ENCODE measurements at places on chromosomes 3 and 15.

DNA sequence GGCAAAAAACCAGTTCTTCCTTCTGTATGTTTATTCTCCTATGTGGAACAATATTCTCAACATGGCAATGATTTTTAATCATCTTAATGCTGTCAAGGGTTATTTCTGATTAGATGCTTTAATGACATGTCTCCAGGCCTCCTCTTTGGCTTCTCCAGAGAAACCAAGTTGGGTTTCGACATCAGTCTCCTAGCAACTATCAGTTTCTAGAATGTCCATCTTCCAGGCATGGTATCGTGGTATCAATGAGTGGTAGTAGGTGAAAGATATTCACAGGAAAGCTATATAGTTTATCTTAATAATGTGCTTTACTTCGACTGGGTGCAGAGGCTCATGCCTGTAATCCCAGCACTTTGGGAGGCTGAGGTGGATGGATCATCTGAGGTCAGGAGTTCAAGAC, 128.5 kb downstream of the C3orf70 start:
- DNase-seq: no peak

DNA sequence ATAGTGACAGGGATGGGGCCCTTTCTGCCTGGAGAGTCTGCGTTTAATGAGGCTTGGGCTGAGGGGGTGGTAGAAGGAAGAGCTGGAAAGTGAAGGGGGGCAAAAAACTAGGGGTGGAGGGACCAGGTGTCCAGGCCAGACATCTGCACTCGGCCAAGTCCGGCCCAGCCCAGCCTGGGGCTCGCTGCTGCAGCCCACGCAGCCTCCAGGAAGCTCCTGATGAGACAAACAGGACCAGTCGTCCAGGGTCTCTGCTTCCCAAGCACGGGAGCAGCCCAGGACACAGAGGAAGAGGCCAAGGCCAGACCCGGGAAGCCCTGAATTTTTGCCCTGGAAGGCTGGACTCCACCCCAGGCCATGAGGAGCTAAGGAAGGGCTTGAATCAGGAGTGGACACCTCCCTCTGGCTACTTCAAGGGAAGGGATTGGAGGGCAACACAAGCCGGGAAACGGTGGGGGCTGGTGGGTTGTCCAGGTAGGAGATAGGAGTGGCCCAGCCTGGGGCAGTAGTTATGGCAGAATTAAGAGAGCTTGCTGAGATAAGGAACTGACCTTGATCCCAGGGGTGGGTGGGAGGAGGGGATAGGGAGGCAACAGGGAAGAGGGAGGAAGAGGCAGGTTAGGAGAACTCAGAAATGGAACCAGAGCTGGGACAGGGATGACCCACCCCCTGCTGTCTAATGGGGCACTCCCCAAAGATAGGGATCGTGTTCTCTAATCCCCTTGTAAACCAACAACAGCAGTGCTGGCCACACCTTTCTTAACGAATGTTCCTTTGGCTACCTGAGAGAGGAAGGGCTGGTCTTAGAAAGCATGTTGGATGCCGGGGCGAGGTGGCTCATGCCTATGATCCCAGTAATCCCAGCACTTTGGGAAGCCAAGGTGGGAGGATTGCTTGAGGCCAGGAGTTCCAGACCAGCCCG, 89.5 kb downstream of the ANP32A start:
- no peak for DNase-seq

DNA sequence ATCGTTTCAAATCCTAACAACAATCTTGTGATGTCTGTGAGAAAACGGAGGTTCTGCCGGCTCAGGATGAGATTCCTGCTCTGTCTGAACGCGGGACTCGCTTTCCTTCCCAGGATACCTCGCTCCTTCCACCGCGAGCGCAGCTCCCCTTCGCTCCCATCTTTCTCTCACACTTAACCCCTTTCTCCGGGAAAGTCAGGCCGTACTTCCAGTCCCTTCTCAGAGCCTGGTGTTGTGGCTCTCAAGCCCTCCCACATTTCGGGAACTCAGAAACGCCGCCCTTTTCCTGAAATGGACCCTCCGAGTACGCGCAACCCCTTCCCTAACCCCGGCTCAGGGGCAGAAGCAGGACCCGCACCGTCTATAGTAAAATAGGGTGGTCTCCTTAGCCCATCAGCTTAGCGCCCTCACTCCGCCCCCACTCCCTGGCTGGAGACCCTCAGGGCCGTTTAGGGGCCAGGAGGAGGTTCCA, 378 bp upstream of the FEM1B start:
- peak; percentile 61 for DNase-seq

DNA sequence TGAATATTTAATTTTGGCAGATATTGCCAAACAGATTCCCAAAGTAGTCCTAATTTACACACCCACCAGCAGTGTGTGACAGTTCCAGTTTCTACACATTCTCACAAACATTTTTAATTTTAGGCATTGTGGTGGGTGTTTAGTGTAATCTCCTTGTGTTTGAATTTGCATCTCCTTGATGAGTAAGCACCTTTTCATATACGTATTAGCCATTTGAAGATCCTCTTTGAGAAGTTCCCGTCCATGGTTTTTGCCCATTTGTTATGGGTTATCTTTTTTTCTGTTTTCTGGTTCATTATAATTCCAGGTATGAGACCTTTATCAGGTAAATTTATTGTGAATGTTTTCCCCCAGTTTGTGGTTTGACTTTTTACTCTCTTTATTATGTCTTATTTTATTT, 2.3 kb upstream of the TM4SF19 start:
- DNase-seq: peak; percentile 81

- no peak for DNase-seq
Observed at GRCh38 chr3:13877911-13878280, 2.0 kb downstream of the WNT7A start.

- DNase-seq: no peak
Observed at GRCh38 chr3:31495971-31496665, 36.6 kb upstream of the STT3B start.

GRCh38 chr15:34376856-34377255, 9.9 kb upstream of the LPCAT4 start:
- no peak for DNase-seq

- no peak for DNase-seq
Observed at GRCh38 chr3:65786890-65787289, 251.8 kb downstream of the MAGI1 start.

DNA sequence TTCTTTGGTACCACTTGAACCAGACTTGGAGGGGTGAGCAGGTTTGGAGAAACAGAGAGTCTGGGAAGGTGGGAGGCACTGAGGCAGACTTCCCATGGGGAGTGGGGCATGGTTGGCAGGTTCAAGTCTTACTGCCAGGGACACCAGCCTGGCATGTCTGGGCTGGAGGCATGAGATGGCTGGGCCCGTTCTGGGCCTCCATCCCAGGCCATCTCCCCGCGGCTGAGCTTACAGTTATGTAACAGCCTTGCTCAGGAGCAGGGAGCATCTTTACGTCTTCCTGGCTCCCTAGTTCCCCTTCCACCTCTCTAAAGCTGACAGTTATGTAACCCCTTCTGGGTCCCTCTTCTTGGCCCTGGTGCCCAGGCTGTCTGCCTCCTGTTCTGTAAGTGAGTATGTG, 12.4 kb downstream of the VIPR1 start:
- DNase-seq: no peak

- DNase-seq: no peak
Observed at GRCh38 chr3:27756877-27757276, 34.8 kb upstream of the EOMES start.

GRCh38 chr15:31197497-31198414, 96.2 kb upstream of the TRPM1 start:
- DNase-seq: peak; percentile 72

DNA sequence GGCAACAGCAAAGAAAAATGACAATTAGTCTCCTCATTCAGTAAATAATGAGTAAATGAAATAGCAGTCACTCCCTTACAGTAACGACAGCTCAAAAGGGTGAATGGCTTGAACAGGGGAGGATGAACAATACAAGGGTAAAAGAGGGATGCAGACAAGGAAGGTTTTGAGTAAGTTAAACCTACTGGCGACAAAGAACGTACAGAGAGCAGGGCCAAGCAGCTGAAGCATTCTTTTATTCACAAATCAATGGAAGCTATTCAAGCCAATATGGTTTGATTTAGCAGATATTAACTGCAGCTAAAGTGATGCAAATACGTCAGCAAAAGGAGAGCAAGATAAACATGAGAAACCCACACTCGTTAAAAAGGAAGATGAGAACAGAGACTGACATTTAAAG, 90.7 kb upstream of the ICE2 start:
- DNase-seq: no peak

DNA sequence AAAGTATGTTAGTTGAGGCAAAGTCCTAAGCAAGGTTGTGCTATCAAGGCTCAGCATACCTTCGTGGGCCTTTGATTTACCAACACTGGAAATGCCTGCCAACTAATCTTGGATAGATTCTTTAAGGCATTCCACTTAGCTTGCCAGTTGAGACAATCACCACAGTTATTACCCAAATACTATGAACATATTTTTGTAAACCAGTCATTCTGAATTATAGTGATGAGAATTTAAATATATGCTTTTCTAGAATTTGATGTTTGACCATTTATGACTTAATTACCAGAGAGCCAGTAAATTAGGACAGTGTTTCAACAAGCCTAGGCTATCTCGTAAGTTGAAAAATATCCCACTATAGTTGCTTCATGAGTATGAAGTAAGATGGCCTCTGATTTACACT, 15.5 kb downstream of the TRIM59 start:
- DNase-seq: no peak

GRCh38 chr3:57004229-57004628, 56.2 kb upstream of the SPATA12 start:
- DNase-seq: no peak

- no peak for DNase-seq
Observed at GRCh38 chr3:139355476-139355875, 11.7 kb downstream of the MRPS22 start.

DNA sequence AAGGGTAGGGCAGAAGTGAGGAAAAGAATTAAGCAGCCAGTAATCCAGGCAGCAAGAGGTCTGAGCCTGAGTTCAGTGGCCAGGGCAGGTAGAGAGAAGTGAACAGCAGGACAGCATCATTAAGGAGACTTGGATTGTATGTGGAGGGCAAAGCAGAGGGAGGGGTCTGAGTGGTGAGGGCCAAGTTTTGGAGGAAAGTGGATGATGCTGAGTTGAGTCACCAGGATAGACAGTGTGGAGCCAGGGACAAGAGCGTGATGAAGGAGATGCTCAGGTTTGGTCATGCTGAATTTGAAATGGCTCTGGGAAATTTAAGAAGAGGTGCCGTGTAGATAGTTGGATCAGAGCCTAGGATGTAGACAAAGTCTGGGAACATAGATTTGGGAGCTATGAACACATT, 93.1 kb downstream of the ARHGEF26 start:
- no peak for DNase-seq

DNA sequence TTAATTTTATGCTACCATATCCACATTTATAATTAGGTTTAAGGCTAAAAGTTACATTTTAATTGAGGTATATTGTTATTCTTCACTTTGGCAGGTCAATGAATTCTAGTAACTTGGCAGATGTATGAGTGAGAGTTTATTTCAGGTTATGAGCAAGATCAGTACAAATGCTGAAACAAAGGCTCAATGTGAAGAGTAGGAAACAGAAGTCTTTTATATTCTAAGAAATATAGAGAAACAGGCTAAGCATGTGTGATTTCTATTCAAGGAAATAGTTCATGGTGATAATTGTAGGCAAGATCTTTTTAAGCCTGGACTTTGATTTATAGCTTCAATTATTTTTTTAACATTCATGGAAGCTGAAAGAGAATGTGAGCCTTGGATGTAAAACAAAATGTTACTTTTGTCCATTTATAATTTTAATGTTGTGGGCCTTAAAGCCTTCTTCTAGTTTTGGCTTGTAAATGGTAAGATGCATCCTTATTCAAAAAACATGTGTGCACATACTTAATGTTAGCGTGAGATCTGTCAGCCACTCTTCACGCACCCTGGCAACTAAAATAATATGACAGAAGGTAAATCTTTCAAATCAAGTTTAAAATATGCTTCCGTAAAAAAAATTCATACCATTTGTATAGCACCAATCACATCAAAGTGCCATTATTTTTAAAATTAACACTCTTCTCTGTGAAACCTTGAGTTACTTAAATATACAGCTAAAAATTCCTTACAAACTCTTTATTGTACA, 22.8 kb upstream of the OSTN start:
- DNase-seq: no peak

GRCh38 chr15:47003568-47003967, 713.7 kb upstream of the SEMA6D start:
- no peak for DNase-seq

GRCh38 chr15:84937144-84937543, 44.5 kb upstream of the PDE8A start:
- DNase-seq: peak; percentile 39

- DNase-seq: no peak
Observed at GRCh38 chr3:114437897-114438296, 144.1 kb downstream of the TIGIT start.

- no peak for DNase-seq
Observed at GRCh38 chr3:194261581-194262063, 89.5 kb downstream of the CPN2 start.

DNA sequence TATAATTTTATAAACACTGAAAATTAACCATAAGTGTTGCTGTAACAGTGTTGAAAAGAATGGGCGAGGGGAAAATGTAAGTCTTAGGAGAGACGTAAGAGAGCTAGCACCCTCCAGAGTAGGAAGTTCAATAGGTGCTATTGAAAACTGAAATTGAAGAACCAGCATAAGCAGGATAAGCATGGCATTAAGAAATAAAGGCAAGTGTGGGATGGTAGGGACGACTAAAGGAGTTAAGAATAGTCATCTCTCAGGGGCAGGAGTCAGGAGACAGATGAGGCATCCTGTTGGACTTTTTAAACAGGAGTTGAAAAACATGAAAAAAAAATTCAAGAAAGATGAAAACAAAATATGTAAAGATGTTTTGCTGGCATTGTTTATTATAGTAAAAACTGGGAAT, 43.5 kb downstream of the ABHD2 start:
- DNase-seq: peak; percentile 56

- peak; percentile 14 for DNase-seq
Observed at GRCh38 chr3:114551770-114552526, 258.1 kb downstream of the TIGIT start.

- no peak for DNase-seq
Observed at GRCh38 chr3:27719314-27720003, 2.7 kb downstream of the EOMES start.

DNA sequence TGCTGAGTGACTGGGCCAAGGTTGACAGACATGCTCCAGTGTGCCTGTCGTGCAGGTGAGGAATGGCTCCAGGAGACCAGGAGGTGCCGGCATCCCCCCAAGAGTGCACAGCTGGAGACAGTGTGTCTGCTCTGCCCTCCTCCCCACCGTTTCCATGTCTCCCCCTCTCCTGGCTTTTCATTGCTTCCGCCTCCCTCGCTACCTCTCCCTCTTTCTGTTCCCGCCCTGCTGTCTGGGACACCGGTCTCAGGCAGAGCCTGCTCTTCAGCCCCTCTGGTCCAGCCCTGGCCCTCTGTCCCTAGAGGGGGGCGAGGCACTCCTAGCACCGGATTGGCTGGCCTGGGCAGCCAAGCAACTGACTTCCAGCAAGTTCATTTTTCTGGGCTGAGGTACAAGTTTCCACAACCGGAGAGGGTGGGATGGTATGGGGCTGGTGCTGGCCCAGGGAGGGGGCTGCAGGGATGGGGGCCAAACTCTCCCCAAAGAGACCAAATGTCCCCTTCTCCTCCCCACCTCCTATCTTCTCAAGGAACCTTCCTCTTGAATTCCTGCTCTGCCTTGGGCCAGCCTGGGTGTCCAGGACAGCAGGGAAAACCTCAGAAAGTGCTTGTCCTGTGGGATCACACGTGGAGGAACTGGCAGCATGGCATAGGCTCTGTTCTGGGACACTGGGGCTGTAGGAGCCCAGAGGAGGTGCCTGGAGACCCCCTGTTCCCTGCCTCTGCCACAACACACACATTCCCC, 32.6 kb downstream of the PRKCD start:
- no peak for DNase-seq
